ENCODE measurements at places on chromosomes 12 and 14.

GRCh38 chr14:74480046-74480445 is 13.1 kb downstream of the NPC2 start:
- DNase-seq = no peak

- no peak for DNase-seq
Measured at GRCh38 chr14:103052407-103052806, 4.9 kb downstream of the CDC42BPB start.

DNA sequence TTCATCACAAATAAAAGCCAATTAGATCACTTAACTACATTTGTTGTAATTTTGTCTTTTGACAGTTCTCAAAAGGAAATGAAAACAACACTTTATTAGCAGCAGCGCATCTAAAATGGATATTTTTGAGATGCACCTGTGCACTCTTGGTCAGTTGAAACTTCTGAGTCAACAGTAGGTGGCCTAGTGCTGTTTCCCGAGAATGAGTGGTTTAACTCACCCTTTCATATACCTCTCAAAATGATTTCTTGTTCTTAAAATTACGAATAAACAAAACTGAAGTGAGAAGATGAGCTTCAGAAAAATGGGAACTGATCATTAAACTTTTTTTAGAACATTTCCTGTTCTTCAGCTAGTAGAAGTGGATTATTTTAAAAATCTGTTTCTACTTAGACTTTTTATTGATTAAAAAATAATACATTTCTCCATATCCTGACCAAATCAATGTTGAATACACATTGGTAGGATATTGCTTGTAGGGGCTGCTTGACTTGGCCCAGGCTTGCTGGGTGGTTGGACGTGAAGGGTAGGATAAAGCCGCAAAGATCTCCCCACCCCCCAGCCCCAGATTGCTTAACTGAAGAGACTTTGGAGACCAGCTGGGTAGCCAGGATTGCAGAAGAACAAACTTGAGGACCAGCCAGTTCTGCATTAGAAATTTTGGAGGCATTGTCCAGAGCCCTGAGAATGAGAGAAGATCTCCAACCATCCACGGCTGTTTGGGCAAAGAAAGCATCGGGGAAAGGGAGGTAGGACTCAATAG is 22.3 kb upstream of the STK38L start:
- DNase-seq = no peak

- no peak for DNase-seq
Measured at GRCh38 chr14:81350344-81351130, 49.6 kb downstream of the STON2 start.

DNA sequence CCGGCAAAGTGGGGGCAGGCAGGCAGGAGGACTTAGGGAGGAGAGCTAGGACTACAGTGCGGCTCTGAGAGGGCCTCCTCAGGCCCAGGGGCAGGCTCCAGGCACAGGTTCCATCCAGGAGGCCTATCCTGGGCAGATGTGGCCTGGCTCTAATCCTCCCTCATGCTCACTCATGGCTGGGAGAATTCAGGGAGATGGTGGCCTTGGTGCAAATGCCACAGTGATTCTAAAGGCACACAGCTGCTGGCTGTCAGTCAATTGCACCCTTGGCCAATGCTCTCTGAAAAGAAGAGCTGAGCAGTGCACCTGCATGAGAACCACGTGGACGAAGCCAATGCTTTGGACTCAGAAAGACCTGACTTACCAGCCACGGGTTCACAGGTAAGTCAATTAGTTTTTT is 89.6 kb downstream of the C12orf75 start:
- no peak for DNase-seq

Data from naive thymus-derived CD8-positive, alpha-beta T cell (primary cell).